Testis (tissue), 5 donors: ENCODE measurements at places on chromosomes 5 and 9. TPM values are rescaled to one million over a fixed set of nuclear protein-coding genes. Genes with fewer than 3 reads are reported as not detected.

Gene TBC1D9B
- 76.1 TPM for polyA plus RNA-seq

Gene NFIB
- 8.4 TPM for polyA plus RNA-seq

Gene TMEFF1
- 2.3 TPM for polyA plus RNA-seq

Gene STPG3
- polyA plus RNA-seq = 58.9 TPM

Gene ZDHHC11
- 22.9 TPM for polyA plus RNA-seq

Gene WDR38
- polyA plus RNA-seq = 11.8 TPM

Gene PCDHGA4
- polyA plus RNA-seq = 1.9 TPM

Gene ROPN1L
- polyA plus RNA-seq = 538 TPM

Gene MELK
- 15.2 TPM for polyA plus RNA-seq

Gene CDH18
- 11.3 TPM for polyA plus RNA-seq

Gene MYMK
- 0.87 TPM for polyA plus RNA-seq

Gene SSBP2
- polyA plus RNA-seq = 27.6 TPM

Gene DMXL1
- 16.0 TPM for polyA plus RNA-seq

Gene GMCL2
- polyA plus RNA-seq = 53.5 TPM

Gene KIF4B
- 10.6 TPM for polyA plus RNA-seq

Gene NACC2
- 29.3 TPM for polyA plus RNA-seq

Gene P4HA2
- 25.4 TPM for polyA plus RNA-seq
